ENCODE measurements at places on chromosomes 13 and 19. TPM values are rescaled to one million over a fixed set of nuclear protein-coding genes. Genes with fewer than 3 reads are reported as not detected.
A peak's percentile ranks its signal among the peaks of the same experiment; 100 is the strongest.

CYP4F12 gene
- 0.43 TPM for total RNA-seq

VAV1 gene
- total RNA-seq: 141 TPM

CLC gene
- not detected for total RNA-seq

PNMA8B gene
- total RNA-seq: 0.08 TPM

- DNase-seq: no peak
These were observed 912 bp downstream of the GRK1 start for GRCh38 chr13:113667771-113668490.

- DNase-seq: no peak
These were observed 108.6 kb downstream of the LACC1 start for GRCh38 chr13:43988302-43988701.

DNA sequence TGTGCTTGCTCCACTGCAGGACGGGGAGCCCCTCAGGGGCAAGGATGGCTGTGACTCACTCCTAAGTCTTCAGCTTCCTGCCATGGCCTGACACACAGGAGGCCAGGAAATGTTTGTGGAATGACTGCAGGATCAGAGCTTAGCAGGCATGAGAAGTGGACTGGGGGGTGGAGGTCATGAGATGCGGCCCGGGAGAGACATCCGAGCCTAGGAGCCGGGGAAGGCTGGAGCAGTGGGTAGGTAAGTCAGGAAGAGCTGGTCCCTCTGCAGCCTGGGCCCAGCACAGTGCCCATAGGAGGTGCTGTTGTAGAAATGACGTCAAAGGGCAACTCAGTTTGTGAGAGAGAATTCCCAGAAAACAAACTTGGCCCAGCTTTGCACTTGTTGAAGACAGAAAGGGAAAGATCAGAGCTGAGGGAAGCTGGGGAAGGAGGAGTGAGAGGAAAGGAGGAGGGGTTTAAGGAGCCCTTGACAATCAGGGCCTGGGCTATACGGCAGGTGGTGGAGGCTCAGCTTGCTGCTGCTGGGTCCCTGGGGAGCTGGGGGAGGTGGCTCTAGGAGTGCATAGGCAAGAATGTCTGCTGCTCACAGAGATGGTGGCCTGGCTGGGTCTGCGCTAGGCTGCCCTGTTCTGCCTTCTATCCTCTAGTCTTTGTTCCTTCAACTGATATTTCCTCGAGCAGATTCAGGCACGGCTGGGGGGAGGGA lies 18.5 kb downstream of the POU2F2 start:
- DNase-seq: no peak

DNA sequence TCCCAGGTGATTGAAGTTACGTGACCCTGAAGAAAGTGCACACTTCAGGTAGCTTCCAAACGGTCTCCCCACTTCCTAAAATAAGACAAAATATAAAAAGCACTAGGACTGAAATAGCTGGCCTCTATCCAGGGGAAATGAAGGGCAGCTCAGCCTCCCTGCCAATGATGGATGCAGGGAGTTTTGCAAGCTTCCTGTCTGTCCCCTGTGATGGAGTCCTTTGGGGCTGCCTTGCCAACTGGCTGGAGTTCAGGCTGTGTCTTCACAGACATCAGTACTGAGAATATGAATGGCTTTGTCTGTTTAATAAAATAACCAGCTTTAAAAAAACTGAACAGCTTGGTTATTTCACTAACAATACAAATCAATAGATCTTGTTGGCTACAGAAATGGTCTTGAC lies 101.4 kb upstream of the GPR12 start:
- no peak for DNase-seq

DNA sequence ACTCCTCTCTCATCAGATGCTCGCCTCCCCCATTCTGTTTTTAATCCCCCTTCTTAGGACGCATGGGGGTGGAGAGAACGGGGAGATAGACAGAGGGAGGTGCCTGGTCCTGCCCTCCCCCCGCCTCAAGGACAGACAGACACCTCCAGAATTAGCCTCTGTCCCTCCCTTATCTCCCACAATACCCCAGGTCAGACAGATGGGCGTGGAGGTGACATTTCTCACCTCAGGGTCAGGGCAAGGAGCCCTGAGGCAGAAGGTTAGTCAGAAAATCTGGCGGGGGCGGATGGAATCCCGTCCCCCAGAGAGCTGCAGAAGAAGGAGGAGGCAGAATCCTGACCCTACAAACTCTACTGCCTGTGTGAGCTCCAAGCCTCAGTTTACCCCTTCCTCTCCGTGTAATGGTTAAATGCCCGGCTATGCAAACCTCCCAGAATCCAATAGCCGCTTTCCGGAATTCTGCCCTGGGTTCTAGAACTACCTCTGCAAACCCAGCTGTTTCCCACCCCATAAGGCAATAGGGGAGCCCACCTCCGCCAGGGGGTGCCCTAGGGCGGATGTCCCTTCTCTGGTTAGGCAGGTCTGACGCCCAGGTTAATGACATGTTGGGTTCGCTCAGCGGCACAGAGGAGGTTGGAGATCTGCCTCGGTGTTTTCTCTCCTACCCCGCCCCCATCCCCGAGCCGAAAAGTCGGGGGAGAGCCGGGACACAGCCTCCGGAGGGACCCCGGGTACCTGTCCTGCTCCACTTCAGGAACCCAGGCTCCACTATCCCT lies 900 bp downstream of the PPP1R13L start:
- DNase-seq: peak; percentile 62

- no peak for DNase-seq
These were observed 142.0 kb downstream of the DLEU7 start for GRCh38 chr13:50701469-50701868.

GRCh38 chr13:25377244-25377962 lies 5.6 kb downstream of the ATP8A2 start:
- no peak for DNase-seq

- DNase-seq: no peak
These were observed 14.7 kb downstream of the CDX2 start for GRCh38 chr13:27954406-27954851.
